Naive thymus-derived CD8-positive, alpha-beta T cell (primary cell): ENCODE measurements at places on chromosomes 16 and 17. TPM values are rescaled to one million over a fixed set of nuclear protein-coding genes. Genes with fewer than 3 reads are reported as not detected.
A peak's percentile ranks its signal among the peaks of the same experiment; 100 is the strongest.

Gene MYO15A
- total RNA-seq, result 1.5 TPM

Gene TMIGD1
- not detected for total RNA-seq

Gene P2RX5
- 23.7 TPM for total RNA-seq

Gene RETREG3
- 139 TPM for total RNA-seq

Gene RHBDF1
- not detected for total RNA-seq

Gene NPIPA7
- total RNA-seq, result 15.7 TPM

GRCh38 chr17:1294157-1294717 is 14.8 kb downstream of the TRARG1 start:
- peak; percentile 96 for DNase-seq
- H3K27ac ChIP-seq, result peak overlapping the region; percentile 92
- no peaks in the 10 kb centered on the region for H3K36me3 ChIP-seq
- peaks cover 65% of the 10 kb centered on the region for H3K27me3 ChIP-seq
- peaks cover 59% of the 10 kb centered on the region for H3K4me1 ChIP-seq

DNA sequence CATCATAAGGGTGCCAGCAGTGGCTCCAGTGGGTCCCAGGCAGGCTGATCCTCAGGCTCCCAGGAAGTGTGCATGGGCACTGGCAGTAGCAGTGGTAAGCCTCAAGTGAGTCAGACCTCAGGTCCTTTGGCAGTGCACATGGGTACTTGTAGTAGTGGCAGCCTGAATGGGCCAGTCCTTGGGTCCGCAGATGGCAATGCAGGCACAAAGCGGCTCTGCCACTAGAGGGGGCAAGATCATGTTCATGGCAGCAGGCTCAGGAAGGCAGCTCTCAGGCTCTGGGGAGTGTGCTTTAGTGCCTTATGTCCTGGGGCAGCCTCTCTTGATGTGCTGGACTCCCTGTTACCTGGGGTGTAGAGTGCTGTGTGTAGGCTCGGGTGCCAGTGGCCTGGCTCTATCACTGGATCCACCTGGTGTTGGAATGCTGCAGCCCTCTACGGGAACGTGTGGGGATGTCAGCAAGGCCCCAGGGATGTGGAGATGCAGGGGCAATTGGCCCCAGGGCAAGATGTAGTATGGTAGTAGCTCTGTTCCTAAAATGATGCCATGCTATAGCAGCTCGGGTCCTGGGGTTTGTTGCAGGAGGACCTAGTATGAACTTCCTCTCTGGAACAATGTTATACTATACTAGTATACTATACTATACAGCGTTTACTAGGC is 11.0 kb downstream of the ACSM3 start:
- H3K4me3 ChIP-seq, result no peak overlapping the region
- no peaks in the 10 kb centered on the region for H3K27me3 ChIP-seq
- H3K36me3 ChIP-seq, result peaks cover 5% of the 10 kb centered on the region
- DNase-seq, result peak; percentile 31

- H3K36me3 ChIP-seq, result peaks cover 56% of the 10 kb centered on the region
- no peak overlapping the region for H3K4me3 ChIP-seq
- peaks cover 7% of the 10 kb centered on the region for H3K4me1 ChIP-seq
- no peak for DNase-seq
- H3K27me3 ChIP-seq, result no peaks in the 10 kb centered on the region
Measured at GRCh38 chr17:44086364-44087311, 16.1 kb downstream of the G6PC3 start.

DNA sequence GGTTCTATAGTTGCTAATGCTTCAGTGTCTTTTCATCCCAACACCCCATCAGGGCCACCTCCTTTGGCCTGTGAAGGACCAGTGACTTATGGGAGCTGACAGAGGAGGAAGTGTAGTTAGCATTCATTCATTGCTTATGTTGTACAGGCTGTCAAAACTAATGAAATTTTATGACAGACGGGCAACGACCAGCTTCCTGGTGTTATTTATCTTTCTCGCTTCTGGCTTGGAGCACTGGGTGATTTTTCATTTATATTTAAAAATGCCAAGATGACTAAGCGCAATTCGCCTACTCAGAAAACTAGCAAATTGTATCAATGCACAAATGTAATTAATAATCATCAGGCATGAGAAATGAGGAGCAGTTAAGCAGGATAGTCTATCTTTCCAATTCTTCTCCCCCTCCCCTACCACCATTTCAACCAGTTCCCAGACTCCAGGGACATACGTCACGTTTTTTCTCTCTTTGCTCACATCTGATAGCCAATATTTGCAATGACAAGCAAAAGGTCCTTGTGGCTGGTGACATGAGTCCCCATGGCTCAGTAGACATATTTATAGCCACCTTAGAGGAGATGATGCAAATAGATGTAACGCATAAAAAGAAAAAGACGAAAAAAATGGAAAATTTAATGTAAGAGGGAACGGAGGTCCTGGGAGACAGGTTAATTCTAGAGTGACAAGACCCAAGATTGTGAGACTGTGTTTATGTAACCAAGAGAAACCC is 11.2 kb downstream of the CDRT15 start:
- H3K36me3 ChIP-seq, result no peaks in the 10 kb centered on the region
- H3K27ac ChIP-seq, result no peak overlapping the region
- DNase-seq, result no peak
- no peak overlapping the region for H3K4me3 ChIP-seq
- no peaks in the 10 kb centered on the region for H3K27me3 ChIP-seq
- no peaks in the 10 kb centered on the region for H3K4me1 ChIP-seq

DNA sequence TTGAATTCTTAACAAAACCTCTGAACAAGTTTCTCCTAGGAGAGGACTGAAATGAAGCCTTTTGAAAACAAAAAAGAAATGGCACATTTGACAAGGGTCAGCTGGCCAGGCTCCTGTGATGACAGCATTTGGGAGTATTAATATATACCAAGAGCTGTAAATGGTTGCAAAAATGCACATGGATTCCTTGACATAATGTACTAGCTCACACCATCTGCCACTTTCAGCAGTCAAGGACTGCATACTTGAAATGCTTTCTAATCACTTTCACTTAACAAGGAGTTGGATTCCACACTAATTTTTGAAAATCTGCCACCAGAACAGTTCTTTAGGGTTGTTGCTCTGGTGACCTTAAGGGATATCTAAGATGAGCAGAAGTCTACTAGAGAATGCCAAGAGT is 236.7 kb upstream of the TOX3 start:
- H3K27ac ChIP-seq, result no peak overlapping the region
- DNase-seq, result no peak
- no peaks in the 10 kb centered on the region for H3K4me1 ChIP-seq
- no peak overlapping the region for H3K4me3 ChIP-seq
- H3K36me3 ChIP-seq, result no peaks in the 10 kb centered on the region
- peaks cover 18% of the 10 kb centered on the region for H3K27me3 ChIP-seq

DNA sequence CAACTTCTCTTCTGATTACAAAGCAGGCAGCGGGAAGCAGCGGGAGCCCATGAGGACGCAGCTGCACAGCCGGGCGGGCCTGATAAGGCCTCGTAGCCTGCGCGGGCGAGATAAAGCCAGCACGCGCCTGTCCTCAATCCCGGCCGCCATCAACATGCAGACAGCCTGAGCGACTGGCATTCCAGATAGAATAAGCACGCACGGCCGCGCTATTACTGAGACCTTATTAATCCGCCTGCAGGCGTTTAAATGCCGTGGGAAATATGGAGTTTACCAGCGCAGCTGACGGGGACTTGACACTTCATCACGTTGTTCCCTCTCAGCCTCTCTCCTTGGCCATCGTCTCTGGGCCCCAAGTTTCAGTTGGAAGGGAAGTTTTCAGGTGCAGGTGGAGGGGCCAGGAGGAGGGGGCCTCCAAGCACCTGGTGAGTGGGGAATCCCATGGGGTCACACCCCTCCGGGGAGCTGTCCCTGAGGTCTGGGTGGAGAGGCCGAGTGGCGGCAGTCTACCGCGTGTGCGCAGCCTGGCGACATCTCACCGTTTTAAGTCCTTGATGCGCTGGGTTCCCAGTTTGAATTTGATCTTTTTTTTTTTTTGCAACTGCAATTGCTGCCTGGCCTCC is 27.3 kb upstream of the CBFA2T3 start:
- H3K27me3 ChIP-seq, result peaks cover 60% of the 10 kb centered on the region
- H3K27ac ChIP-seq, result no peak overlapping the region
- DNase-seq, result no peak
- H3K4me1 ChIP-seq, result peaks cover 11% of the 10 kb centered on the region
- peak overlapping the region; percentile 39 for H3K4me3 ChIP-seq
- H3K36me3 ChIP-seq, result peaks cover 2% of the 10 kb centered on the region

GRCh38 chr17:2136241-2136640 is 81.3 kb downstream of the HIC1 start:
- H3K36me3 ChIP-seq, result peaks cover 30% of the 10 kb centered on the region
- H3K4me1 ChIP-seq, result peaks cover 22% of the 10 kb centered on the region
- H3K27me3 ChIP-seq, result no peaks in the 10 kb centered on the region

DNA sequence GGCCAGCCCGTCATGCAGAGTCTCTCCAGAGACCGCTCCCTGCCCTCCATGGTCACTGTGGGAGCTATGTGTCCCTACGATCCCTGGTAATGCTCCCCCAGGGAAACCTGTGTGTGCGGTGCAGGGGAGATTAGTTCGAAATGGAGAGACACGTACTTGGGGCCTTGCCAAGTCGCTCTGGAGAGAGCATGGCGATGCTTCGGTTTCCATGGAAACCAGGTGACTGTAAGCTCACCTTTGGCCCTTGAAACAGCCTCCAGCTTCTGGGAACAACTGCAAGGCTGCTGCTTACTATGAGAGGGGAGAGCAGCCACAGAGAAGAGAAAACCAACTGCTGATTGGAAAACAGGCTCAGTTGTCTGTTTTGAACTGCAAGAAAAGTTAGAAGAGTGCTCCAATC is 879.7 kb upstream of the EEF2KMT start:
- no peaks in the 10 kb centered on the region for H3K4me1 ChIP-seq
- no peaks in the 10 kb centered on the region for H3K36me3 ChIP-seq
- no peak overlapping the region for H3K27ac ChIP-seq
- H3K4me3 ChIP-seq, result no peak overlapping the region

GRCh38 chr17:75697651-75698291 is 23.5 kb upstream of the ITGB4 start:
- H3K27me3 ChIP-seq, result no peaks in the 10 kb centered on the region
- H3K36me3 ChIP-seq, result peaks cover 16% of the 10 kb centered on the region
- H3K4me3 ChIP-seq, result no peak overlapping the region
- H3K4me1 ChIP-seq, result peaks cover 4% of the 10 kb centered on the region
- no peak overlapping the region for H3K27ac ChIP-seq

GRCh38 chr17:55420776-55421178 is 858 bp downstream of the MMD start:
- H3K4me3 ChIP-seq, result peak overlapping the region; percentile 88
- H3K36me3 ChIP-seq, result no peaks in the 10 kb centered on the region
- H3K4me1 ChIP-seq, result peaks cover 43% of the 10 kb centered on the region
- H3K27ac ChIP-seq, result peak overlapping the region; percentile 98
- H3K27me3 ChIP-seq, result peaks cover 11% of the 10 kb centered on the region
- peak; percentile 35 for DNase-seq
